ENCODE measurements at places on chromosomes 5 and 9.

DNA sequence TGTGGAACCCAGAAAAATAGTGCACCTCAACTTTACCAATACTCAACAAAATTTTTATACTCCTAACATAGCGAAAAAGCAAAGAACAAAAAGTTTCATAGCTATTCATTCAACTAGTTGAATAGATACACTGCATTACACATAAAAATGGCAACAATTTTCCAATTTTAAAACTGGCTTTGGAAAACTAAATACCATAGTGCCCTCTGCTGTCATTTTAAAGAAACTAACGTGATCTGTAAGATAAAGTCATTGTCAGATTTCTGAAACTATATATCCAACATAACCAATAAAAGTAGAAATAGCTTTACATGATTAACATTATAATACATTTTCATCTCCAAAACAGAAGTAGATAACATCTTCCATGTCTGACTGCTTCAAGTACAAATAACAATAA is 31.6 kb downstream of the DTWD2 start:
- DNase-seq: no peak

GRCh38 chr9:85130260-85130659 is 460.7 kb downstream of the NTRK2 start:
- DNase-seq: no peak

GRCh38 chr5:122391621-122392020 is 79.6 kb downstream of the SNCAIP start:
- no peak for DNase-seq

DNA sequence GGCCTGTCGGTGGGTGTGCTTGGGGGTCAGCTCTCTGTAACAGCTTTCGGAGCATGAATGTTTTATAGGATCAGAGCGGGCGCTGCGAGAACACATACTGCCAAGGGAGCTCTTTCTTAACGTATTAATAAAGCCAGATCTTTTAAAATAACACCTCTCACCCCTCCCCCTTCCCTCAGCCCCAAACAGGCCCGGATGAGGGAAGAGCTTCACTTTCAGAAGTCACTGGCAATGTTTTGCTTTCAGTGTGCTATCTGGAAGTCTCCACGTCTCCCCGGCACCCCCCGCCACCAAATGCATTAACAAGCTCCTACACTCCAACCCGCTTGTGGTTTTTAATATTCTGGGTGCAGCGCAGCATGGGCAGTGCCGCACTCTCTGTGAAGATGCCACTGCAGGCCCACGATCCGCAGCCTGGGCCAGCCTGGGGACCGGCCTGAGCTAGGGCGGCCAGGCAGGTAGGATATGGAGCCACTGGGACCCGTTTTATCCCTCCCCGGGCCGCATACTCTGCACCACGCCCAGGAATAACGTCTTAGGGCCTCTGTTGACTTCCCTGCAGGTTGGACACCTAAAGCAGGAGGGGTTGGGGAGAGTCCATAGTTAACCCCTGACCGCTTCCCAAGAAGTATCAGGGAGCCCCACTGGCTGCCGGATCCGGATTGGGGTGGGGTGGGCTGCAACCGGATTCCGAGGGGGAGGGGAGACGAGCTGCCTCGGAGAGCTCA is 12.6 kb downstream of the NR2F1 start:
- no peak for DNase-seq

GRCh38 chr5:138354926-138355378 is 2.5 kb downstream of the KDM3B start:
- peak; percentile 57 for DNase-seq

GRCh38 chr5:154588091-154588774 is 110.2 kb upstream of the HAND1 start:
- no peak for DNase-seq
